ENCODE measurements at places on chromosomes 5 and 9.

- no peak for DNase-seq
Measured at GRCh38 chr9:99753436-99753835, 68.2 kb upstream of the NR4A3 start.

DNA sequence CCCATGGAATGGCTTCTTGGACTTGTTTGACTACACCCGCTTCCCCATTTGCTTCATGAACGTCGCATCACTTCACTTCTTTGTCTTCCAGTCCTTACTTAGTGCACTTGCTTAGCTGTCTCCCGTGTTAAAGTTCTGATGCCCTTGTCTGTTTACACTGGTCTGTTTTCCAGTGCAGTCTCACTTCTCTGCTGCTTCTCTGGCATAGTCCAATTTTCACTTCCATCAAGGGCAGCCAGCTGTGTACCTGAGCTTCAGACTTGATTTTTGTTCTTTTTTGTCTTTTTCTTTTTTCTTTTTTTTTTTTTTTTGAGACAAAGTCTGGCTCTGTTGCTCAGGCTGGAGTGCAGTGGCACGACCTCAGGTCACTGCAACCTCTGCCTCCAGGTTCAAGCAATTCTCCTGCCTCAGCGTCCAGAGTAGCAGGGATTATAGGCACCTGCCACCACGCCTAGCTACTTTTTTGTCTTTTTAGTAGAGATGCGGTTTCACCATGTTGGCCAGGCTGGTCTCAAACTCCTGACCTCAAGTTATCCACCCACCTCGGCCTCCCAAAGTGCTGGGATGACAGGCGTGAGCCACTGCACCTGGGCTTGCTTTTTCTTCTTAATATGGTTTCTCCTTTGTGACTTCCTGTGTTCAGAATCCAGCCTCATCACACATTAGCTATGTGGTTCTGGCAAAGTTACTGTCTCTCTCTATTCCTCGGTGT lies 75.4 kb downstream of the LRRC70 start:
- DNase-seq = no peak

DNA sequence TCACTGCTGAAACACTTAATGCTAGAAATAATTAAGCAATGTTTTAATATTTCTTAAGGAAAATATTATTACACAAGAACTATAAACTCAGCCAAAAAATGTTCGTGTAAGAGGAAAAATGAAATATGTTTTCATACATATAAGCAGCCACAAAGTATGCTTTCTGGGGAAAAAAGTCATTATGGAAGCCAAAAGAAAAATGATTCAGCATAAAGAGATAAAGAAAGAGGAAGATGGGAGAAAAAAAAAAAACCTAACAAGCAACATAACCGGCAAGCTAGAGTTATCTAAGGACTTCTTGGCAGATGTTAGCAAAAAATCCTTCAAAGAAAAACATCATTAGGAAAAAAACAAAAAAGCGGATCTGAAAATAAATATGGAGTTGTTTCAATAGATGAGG lies 179.1 kb downstream of the MUSK start:
- no peak for DNase-seq

GRCh38 chr9:95506678-95507463 lies 9.9 kb downstream of the PTCH1 start:
- peak; percentile 49 for DNase-seq

- no peak for DNase-seq
Measured at GRCh38 chr5:125685771-125686170, 737.4 kb upstream of the GRAMD2B start.

- DNase-seq = no peak
Measured at GRCh38 chr9:137160716-137161557, 8.9 kb downstream of the LRRC26 start.

- DNase-seq = no peak
Measured at GRCh38 chr5:3010301-3010952, 258.9 kb upstream of the IRX2 start.

DNA sequence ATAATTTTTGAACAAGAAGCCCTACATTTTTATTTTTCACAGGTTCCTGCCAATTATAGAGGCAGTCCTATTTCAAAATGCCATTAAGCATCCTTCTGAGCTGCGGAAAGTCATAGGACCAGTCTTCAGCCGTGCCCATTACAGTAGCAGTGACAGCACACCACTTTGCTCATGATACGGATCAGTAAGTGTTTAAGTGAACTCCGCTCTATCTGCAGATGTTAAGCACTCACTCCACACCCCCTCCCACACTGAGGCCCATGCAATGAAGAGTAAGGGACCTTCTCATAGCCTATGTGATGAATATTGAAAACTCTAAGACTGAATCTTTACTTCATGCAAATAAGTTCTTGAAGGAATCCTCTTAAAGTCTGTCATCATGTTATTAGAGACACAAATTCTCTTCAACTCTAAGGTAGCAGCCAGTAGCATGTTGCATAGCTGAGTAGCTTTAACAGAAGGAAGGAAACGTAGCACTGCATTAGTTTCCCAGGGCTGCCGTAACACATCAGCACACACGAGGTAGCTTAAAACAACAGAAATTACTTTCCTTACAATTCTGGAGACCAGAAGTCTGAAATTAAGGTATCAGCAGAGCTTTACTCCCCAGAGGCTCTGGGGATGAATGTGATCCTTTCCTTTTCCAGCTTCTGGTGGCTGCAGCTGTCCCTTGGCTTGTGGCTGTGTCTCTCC lies 20.3 kb upstream of the TAF11L2 start:
- DNase-seq = no peak

- no peak for DNase-seq
Measured at GRCh38 chr5:176644878-176645670, 2.2 kb upstream of the TSPAN17 start.
